ENCODE measurements at places on chromosomes 1 and 21.

- no peak for DNase-seq
Observed at GRCh38 chr1:7290971-7291970, 479.8 kb upstream of the VAMP3 start.

DNA sequence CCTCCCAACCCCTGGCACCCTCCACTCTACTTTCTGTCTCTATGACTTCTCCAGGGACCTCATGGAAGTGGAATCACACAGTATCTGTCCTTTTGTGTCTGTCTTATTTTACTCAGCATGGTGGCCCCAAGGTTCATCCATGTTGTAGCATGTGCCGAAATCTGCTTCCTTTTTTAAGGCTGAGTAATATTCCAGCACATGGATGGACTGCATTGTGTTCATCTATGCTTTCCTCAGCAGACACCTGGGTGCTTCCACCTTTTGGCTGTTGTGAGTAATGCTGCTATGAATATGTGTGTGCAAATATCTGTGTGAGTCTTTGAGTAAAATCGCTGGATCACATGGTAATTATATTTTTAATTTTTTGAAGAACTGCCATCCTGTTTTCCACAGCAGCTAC is 1.6 kb upstream of the PFKL start:
- DNase-seq = peak; percentile 26

DNA sequence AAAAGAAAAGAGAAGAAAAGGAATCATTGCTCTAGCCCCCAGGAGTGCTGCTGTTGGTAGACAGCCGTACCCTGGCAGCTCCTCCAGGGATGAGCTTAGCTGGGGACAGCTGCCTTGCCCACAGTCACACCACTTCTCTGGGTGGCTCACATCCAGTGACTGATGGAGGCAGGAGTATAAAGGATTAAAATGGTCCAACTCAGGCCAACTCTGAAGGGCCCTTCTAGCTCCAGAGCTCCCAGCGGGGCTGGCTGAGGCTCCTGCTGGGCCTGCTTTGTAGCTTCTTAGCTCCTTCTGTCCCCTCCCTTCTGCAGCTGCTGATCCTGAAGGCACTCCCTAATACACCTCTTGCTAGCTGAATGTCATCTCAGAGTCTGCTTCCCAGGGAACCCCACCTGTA is 4.4 kb downstream of the CITED4 start:
- DNase-seq = no peak

- no peak for DNase-seq
Observed at GRCh38 chr21:36710729-36711048, 11.8 kb downstream of the SIM2 start.

- DNase-seq = no peak
Observed at GRCh38 chr1:94048413-94049164, 72.4 kb downstream of the ABCA4 start.

Data from activated CD4-positive, alpha-beta T cell treated with anti-CD3 and anti-CD28 coated beads, Interleukin-2, Interleukin-6, amounts not matched to agents 100 ng/mL and 50 ng/mL, durations not matched to agents 16 hours and 8 hours (primary cell).